AG08395 (cell line): ENCODE measurements at places on chromosomes 4 and X.

DNA sequence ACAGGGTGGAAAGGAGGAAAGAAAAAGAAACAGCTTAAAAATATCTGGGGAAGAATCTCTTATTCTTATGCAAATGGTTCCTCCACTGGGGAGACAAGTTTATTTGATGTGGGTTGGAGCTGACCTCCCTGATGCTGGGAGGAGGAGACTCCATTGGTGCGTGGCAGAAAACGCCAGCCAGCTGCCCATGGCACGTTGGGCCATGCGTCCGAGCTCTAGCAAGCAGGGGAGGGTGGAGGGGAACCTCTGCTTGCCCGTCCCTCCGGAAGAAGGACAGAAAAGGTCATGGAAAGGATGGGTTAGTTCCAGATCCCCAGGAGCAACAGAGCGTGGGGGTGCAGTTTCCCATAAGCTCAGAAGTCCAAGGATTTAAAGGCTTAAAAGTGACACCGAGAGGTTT, 210.4 kb downstream of the KLHL4 start:
- no peak for DNase-seq

DNA sequence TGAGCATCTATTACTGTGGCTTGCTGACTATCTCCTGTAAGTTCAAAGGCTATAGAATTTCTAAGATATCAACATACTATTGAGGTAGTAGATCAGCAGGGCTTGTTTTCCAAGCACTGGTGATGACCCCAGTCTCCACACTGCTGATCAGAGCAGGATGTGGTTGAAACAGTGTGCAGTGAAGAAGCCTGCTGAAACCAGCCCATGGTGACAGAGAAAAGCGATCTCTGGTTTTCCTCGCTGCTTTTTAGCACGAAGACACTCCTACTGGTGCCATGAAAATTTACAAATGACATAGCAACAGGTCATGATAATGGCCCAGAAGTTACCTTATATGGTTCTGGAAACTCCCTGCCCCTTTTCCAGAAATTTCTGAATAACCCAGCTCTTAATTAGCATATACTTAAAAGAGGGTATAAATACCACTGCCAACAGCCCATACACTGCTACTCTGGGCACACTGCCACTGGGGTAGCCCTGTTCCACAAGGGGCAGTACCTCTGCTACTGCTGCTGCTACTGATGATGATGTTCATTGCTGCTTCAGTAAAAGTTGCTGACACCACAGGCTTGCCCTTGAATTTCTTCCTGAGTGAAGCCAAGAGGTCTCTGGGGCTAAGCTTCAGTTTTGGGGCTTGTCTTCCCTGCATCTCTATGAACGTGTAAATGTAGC, 1689.5 kb upstream of the PCDH10 start:
- no peak for DNase-seq

- no peak for DNase-seq
These were observed 38.0 kb downstream of the TRIM2 start for GRCh38 chr4:153241970-153242838.

DNA sequence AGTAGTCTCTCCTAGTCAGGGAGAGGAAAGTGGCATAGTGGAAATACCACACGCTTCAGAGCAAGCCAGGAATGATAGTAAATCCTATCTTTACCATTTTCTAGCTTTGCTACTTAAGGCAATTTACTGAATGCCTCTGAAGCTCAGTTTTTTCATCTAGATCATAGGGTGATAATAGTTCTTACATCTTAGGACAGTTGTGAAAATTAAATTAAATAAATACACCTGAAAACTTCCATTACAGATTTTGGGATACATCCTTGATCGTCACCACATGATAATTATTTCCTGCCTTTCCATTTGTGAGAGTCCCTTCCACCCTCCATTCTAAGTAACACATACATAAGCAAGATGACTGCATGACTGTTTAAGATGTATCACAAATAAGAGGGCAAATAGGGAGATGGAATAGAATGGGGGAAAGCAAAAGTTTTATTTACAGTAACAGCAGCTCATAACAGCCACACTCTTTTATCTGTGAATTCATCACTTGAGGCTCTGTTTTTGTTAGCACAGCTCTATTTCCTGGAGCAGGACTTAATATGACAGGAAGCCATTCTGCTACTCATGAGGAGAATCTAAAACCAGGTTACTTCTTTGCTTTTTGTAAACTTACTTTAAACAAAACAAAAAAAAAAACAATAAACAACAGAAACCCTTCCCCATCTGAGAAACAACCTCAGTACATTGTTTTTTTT, 13.4 kb downstream of the P2RY10 start:
- no peak for DNase-seq

DNA sequence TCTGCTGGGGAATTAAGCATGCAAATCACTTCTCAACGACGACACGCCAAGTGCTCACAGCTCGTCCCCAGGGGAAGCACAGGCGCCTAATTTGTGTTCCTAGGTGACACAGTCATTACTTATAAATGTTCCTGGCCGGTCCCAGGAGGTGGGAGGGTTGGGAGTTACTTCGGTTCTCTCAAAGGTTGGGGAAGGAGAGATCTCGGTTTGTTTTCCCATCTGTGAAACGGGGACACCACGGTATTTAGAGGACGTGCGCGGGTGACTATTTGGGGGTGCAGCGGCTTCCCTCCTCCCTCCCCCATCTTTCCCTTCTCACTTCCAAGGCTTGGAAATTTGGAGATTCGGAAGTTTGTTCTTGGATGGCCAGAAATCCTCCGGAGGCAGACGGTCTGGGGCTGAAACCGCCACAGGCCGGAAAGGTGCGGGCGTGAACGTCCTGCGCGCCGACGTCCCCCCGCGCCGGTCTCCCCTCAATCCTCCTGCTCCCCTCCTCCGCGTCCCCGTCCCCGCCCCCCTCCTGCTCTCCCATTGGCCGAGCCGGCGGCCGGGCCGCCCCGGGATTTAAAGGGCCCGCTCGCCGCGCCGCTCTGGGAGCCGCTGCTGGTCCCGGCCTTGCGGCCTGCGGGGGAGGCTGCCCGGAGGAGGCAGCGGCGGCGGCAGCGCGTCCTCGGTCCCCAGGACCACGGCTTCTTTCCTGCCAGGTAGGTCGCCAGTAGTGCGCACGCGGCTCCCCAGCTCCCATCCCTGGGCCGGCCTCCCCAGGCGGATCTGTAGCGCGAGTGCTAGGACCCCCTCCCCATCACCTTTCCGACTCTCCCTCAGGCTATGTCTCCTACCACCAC, at the start of gene PORCN:
Gene PORCN, plus strand, starts transcription at position 593 of the 845 bp plus-strand sequence. CDS start 829 bp downstream, outside the sequence.
- DNase-seq: peak; percentile 83

GRCh38 chr4:118005883-118006282, 28.4 kb upstream of the NDST3 start:
- no peak for DNase-seq

- DNase-seq: no peak
These were observed 2.8 kb downstream of the SOD3 start for GRCh38 chr4:24798036-24798610.
